DMS 273 treated with DMSO at 0.1 percent for 48 hours (cell line): ENCODE measurements at places on chromosomes 11 and 22.

GRCh38 chr11:68934321-68934645 is 30.6 kb downstream of the IGHMBP2 start:
- DNase-seq, result no peak

DNA sequence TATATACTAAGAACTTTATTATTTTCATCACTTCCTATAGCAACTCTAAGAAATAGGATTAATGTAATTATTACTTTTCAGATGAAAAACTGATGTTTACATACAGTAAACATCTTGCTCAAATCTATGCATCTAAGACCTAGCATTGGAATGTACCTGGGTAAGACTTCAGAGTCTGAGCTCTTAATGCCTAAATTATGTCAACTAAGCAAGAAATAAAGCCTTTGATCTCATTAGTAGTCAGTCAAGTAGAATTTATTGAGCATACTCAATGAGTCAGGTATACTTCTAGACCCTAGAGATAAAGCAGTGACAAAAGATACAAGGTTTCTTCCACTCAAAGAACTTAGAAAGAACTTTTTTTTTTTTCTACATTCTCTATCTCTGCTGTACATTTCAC is 16.7 kb upstream of the OR51Q1 start:
- DNase-seq, result no peak

- DNase-seq, result no peak
Observed at GRCh38 chr11:74820763-74821162, 72.1 kb downstream of the RNF169 start.

GRCh38 chr11:87529486-87529885 is 491.8 kb downstream of the TMEM135 start:
- DNase-seq, result no peak

DNA sequence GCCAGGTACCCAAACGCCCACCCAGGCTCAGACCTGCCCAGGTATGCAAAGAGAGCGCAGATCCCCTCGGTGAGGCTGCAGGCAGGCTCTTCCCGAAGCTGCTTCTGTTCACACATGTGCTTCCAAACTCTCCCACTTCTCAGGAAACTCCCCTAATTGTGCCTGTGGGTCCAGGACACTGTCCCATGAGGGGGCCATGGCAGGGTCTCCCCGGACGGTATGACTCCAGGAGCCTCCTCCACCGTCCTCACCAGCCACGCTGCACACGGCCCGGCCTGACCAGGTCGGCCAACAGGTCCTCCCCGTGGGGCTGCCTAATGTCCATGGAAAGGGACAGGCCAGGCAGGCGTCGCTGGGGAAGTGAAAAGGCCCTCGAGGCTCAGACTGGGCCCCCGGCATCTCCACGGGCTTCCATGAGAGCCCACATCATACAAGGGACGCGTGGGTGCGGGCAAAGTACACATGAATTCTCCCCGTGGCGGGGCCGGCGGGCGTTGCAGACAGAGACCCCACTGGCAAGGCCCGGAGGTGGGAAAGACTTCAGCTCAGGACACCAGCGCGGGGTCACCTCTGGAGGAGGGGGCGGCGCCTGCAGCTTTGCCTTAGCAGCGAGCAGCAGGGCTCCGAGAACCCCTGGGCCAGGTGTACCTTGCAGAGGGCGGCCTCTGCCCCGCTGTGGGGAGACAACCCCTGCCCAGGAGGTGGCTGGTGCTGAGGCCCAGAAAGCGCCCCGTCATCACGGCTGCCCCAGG is 526.1 kb downstream of the BRD1 start:
- DNase-seq, result no peak

DNA sequence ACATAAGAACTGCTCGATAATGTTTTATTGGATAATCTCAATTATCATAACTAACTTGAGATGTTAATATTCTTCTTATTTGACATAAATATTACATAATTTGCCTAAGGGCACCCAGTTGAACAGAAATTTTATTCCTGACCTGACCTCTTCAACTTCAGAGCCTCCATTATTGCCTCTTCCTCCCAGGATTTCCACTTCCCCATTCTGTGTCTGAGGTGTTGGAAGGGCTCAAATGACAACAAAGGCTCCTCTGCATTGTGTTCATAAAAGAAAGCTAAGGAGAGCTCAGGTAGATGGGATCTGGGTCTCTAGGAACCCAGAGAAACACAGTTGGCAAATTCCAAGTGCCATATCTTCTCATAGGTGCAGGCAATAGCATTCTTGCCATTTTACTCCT is 61.2 kb upstream of the ARHGAP20 start:
- DNase-seq, result no peak

GRCh38 chr22:32803738-32804435 is 2.4 kb downstream of the TIMP3 start:
- DNase-seq, result no peak

DNA sequence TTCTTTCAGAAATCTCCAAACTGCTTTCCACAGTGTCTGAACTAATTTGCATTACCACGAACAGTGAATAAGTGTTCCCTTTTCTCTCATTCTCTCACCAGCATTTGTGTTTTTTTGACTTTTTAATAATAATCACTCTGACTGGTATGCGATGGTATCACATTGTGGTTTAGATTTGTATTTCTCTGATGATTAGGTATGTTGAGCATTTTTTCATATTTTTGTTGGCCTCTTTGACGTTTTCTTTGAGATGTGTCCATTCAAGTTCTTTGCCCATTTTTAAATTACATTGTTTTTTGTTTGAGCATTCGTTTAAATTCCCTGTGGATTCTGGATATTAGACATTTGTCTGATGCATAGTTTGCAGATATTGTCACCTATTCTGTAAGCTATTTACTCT is 1639.6 kb upstream of the TENM4 start:
- DNase-seq, result no peak

DNA sequence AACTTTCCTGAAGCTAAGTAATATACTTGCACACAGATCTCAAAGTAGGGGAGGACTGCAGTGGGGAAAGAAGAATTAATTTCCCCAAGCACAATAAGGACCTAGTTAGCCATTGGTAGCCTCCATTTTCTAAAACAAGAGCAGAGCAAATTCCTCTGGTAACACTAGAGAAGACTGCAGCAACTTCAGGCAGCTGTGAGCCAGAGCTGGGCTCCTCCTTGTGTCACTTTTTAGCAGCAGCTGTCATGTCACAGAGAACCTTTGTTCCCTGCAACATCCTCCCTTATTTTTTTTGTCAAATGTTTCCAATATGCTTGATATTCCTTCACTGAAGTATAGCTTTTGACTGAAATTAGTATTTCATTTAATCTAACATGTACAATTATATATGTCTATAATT is 54.4 kb downstream of the RRAS2 start:
- no peak for DNase-seq

GRCh38 chr11:117876341-117877119 is at the start of gene FXYD6:
Gene FXYD6 (minus strand): TSS chr11:117876658. CDS start chr11:117842776, 33,882 bp downstream.
- DNase-seq, result no peak

DNA sequence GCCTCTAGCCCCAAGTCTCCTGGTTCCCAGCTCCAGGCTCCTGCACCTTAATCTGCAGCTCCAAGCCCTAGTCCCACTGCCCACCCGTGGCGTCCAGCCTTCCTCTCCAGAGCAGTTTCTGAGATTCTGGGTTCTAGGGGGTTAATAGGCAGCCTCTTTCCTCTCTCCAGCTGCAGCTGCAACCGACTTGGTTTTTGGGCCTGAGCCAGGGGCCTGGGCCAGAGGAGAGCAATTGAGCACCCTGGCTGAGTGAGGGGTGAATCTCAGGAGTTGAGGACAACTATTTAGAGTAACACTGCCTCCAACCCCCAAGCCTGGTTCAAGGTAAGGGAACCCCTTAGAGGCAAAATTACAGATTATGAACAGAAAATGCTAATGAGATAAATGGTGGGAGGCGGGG is 9.0 kb upstream of the CHRM1 start:
- no peak for DNase-seq
